ENCODE measurements at places on chromosomes 11 and 22.

GRCh38 chr11:78985663-78986062, 411.0 kb upstream of the NARS2 start:
- H3K27me3 ChIP-seq: no peaks in the 10 kb centered on the region
- no peaks in the 10 kb centered on the region for H3K36me3 ChIP-seq
- DNase-seq: no peak

- H3K4me3 ChIP-seq: no peak overlapping the region
- no peaks in the 10 kb centered on the region for H3K36me3 ChIP-seq
- H3K4me1 ChIP-seq: no peaks in the 10 kb centered on the region
- no peak overlapping the region for H3K27ac ChIP-seq
- no peak for DNase-seq
Observed at GRCh38 chr11:61725781-61726231, 26.6 kb upstream of the MYRF start.

DNA sequence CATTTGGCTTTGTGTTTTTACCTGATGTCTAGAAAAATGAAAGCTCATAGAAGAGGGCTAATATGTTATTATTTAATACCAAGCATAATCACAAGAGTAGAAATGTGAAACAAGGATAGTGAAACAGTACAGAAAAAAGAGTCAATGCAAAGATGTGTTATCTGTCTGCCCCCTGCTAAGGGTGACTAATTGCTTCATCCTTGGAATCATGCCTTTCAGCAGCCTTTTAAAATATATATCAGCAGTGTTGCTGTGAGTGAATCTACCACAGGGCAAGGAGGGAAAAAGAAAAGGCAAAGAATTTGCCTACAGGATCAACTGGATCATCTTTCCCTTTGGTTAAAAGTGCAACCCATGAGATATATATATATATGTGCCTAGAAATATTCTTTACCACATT, 867.2 kb upstream of the RAG2 start:
- H3K4me1 ChIP-seq: no peaks in the 10 kb centered on the region
- no peaks in the 10 kb centered on the region for H3K27me3 ChIP-seq
- H3K36me3 ChIP-seq: no peaks in the 10 kb centered on the region
- no peak overlapping the region for H3K4me3 ChIP-seq
- no peak overlapping the region for H3K27ac ChIP-seq

DNA sequence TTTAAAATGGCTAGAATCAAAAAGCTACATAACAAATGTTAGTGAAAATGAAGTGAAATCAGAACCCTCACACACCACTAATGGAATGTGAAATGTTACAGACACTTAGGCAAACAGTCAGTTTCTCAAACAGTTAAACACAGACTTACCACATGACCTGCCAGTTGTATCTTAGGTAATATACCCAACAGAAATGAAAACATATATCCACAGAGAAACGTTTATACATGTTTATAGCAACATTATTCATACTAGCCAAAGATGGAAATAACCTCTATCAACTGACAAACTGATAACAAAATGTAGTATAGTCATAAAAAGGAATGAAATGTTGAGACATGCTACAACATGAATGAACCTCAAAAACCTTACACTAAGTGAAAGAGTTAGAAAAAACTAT, 131.5 kb upstream of the TRPC6 start:
- no peak overlapping the region for H3K27ac ChIP-seq
- no peaks in the 10 kb centered on the region for H3K4me1 ChIP-seq
- no peak overlapping the region for H3K4me3 ChIP-seq

GRCh38 chr11:30046578-30046945, 29.7 kb upstream of the KCNA4 start:
- DNase-seq: no peak
- H3K36me3 ChIP-seq: no peaks in the 10 kb centered on the region
- H3K4me1 ChIP-seq: no peaks in the 10 kb centered on the region
- no peak overlapping the region for H3K4me3 ChIP-seq

DNA sequence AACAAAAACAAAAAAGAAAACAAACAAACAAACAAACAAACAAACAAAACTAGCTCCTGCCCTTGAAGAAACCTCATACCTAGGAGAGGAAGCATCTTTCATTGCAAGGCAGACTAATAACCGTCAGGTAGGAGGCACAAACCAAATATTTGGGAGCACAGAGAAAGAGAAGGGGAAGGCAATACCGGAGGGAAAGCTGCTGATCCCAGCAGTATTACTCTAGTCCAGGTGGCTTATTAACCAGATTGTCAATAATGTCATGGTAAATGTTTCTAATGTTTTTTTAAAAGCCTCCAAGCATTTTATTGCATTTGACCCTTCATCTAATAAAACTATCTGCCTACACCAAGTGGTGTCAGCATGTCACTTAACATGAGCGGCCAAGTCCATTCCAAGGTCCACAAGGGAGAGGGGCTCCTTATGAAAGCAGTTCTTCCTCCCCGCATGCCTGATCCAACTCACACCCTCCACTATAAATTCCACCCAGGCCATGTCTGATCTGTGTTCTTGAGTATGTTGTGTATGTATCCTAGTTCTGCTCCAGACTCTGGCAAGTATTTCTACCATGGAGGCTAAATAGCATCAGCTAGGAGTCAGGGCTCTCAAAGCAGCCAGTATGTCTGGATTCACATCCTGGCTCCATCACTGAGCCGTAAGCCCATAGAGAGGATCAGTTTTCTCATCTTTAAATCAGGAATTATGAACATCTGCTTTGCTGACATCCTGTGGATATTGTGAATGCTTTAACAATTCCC, 208.1 kb upstream of the TENM4 start:
- no peaks in the 10 kb centered on the region for H3K36me3 ChIP-seq
- H3K27me3 ChIP-seq: no peaks in the 10 kb centered on the region
- H3K27ac ChIP-seq: no peak overlapping the region
- no peak overlapping the region for H3K4me3 ChIP-seq
- no peaks in the 10 kb centered on the region for H3K4me1 ChIP-seq

- peak overlapping the region; percentile 94 for H3K27ac ChIP-seq
- peak overlapping the region; percentile 92 for H3K4me3 ChIP-seq
- peaks cover 61% of the 10 kb centered on the region for H3K4me1 ChIP-seq
- H3K27me3 ChIP-seq: no peaks in the 10 kb centered on the region
- peaks cover 44% of the 10 kb centered on the region for H3K36me3 ChIP-seq
Observed at GRCh38 chr11:73140213-73141030, 1.7 kb downstream of the FCHSD2 start.

DNA sequence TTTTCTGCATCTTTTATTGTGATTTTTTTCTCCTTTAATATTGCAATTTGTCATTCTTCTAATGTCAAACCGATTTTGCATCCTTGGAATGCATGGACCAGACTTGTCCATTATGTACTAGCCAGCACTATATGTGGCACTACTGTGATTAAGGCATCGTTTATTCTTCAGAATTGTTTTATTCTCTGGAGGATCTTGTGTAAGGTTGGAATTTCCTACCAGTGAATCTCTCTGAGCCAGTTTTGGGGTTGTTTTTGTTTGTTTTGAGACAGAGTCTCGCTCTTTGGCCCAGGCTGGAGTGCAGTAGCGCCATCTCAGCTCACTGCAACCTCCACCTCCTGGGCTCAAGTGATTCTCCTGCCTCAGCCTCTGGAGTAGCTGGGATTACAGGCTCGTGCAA, 58.5 kb downstream of the IGLL5 start:
- peak; percentile 10 for DNase-seq
- H3K27ac ChIP-seq: no peak overlapping the region
- no peaks in the 10 kb centered on the region for H3K36me3 ChIP-seq
- peaks cover 11% of the 10 kb centered on the region for H3K27me3 ChIP-seq

DNA sequence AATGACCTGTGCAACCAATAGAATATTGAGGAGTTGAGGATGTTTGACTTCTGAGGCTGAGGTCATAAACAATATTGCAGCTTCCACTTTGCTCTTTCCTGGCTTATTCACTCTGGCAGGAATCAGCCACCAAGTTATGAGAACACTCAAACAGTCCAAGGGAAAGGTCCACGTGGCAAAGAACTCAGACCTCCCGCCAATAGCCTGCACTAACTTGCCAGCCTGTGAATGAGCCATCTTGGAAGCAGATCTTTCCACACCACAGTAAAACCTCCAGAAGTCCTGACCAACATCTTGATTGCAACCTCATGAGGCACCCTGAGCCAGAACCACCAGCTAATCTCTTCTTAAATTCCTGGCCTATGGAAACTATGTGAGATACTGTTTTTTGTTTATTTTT, 22.7 kb upstream of the PICALM start:
- no peak overlapping the region for H3K27ac ChIP-seq
- no peaks in the 10 kb centered on the region for H3K36me3 ChIP-seq
- H3K27me3 ChIP-seq: peaks cover 4% of the 10 kb centered on the region
- no peak for DNase-seq
- no peak overlapping the region for H3K4me3 ChIP-seq
